ENCODE measurements at places on chromosomes 13 and 19.
A peak's percentile ranks its signal among the peaks of the same experiment; 100 is the strongest.

GRCh38 chr13:90732049-90732448, 615.4 kb upstream of the MIR17HG start:
- DNase-seq, result no peak

GRCh38 chr19:13849991-13850909, 26.7 kb upstream of the NANOS3 start:
- DNase-seq, result peak; percentile 96

DNA sequence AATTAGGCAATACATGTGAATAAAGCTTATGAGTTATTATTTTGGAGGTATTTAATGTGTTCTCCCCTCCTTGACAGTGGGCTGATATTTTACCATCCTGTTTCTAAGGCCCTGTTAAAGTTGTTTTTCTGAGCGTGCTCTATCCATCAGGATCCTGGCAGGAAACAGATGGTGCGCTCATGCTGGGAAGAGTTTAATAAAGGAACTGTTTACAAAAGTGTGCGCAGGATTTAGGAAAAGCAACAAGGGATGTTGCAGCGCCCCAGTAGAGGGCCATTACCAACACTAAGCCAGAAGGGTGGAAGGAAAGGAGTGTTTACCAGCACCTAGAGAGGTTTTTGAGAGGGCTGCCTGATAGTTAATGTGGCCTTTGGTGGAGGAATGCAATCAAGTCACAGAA, 374.5 kb downstream of the KCNRG start:
- DNase-seq, result no peak

GRCh38 chr19:17718550-17718946, 732 bp upstream of the MAP1S start:
- DNase-seq, result no peak

DNA sequence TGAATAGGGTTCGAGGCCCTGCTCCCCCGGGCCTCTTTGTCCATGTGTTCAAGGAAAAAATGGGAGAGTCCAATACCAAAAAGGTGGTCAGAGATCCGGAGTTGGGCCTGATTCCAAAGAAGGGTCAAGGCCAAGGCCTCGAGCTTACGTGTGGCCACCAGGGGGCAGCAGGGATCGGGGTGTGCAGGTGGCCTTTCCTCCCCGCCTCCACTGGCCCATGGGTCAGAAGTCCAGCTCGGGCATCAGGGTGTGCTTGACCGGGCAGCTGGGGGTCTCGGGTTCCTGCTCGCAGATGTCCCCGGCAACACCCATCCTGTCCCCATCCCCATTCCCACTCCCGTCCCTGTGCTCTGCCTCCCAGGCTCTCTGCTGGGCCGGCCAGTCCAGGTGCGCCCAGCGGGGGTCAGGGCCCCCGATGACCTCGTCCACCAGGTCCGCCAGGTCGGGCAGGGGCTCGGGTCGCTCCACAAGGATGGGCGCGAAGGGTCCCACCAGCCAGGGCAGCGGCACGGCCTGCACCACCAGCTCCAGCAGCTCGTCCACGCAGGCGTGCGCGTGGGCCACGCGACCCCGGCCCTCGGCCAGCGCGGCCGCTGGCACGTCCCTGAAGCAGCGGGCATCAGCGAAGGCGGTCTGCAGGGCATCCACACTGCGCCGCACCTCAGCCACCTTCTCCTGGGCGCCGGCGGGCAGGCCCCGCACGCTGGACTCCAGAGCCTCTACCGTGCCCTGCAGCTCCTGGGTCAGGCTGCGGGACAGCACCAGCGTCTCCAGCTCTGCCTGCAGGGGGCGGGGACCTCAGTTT, 5.2 kb upstream of the PLIN4 start:
- peak; percentile 74 for DNase-seq

DNA sequence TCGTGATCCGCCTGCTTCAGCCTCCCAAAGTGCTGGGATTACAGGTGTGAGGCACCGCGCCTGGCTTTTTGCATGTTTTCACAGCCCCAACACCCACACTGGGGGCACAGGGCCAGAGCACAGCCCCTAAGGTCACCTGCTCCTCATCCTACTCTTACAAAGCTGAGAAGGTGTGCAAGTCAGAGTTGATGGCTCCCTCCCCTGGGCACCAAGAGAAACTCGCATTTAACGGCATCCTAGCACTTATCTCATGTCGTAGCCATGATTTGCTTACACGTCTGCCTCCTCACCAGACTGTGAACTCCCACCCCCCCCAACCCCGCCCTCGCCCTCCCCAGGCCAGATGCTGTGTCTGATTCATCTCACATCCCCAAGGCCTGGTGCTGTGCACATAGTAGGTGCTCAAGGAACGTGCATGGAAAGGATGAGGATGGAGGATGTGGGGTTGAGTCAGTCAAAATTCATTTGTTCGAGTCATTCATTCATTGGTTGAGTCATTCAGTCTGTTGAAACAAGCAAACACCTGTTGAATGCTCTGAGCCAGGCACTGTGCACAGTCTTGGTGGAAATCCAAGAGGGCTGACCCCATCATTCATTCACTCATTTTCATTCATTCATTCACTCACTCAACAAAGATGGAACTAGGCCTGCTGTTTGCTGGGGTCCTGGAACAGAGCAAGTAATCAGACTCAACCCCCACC, 11.3 kb downstream of the SHANK1 start:
- DNase-seq, result no peak

GRCh38 chr13:73765651-73766384, 368.4 kb downstream of the KLF12 start:
- DNase-seq, result peak; percentile 2

GRCh38 chr13:66940113-66940512, 290.0 kb downstream of the PCDH9 start:
- no peak for DNase-seq

DNA sequence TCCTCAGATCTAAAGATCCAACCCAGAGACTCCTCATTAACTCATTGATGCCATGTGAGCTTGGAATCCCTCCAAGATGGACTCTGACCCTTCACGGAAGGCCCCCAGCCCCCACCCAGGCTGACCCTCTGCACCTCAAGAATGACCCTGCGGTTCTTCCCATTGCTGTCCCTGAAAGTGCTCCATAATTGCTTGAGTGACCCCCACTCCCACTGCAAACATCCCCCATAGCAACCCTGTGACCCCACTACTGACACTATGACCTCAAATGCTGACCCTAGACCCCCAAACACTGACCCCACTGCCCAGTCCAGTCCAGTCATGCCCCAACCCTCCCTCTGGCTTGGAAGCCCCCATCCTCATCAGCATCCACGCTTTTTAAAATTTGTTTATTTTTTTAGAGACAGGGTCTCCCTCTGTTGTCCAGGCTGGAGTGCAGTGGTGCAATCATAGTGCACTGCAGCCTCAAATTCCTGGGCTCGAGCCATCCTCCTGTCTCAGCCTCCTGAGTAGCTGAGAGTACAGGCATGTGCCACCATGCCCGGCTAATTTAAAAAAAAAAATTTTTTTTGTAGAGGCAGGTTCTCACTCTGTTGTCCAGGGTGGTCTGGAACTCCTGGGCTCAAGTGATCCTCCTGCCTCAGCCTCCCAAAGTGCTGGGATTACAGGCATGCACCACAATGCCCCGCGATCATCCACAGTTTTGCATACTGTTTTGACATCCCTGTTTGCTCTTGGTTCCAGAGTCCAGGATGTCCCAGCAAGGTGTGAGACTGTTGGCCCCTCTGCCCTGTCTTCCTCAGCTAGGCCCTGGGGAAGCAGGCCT, 855 bp downstream of the LYL1 start:
- DNase-seq, result peak; percentile 63

DNA sequence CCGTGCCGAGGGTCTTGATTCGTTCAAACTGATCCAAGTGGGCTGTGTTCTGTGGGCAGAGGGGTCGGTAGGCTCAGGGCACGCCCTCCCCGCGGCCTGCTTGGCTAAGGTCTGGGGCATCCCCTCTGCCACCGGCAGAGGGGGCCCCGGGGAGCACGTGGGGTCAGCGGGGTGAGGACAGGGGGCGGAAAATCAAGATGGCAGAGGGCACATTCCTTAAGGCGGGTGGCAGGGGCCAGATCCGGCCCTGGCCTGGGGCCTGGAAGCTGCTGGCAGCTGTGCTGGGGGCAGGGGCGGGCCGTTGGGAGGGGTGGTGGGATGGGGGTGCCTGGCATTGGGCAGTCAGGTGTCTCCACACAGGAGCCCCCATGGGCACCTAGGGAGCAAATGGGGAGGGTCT, 10.7 kb downstream of the PRKACA start:
- DNase-seq, result no peak

DNA sequence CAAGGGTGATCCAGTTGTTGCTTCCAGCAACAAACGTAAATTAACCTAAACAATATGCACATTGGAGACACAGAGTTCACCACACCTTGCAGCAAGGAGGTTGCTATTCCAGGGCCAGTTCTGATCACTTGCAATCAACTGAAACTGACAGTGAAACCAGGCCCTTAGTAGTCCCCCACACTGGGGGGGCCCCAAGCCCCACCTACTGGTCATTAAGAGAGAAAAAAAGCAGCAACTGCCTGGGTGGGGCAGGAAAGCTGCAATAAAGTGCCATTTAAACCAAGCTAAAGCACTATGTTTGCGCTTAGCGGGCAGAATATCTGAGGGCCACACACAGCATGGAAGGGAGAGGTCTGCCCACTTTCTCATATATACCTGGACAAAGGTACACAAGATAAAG, 51.5 kb downstream of the ATP7B start:
- DNase-seq, result peak; percentile 49

GRCh38 chr19:21117041-21117907, 24.6 kb upstream of the ZNF431 start:
- no peak for DNase-seq

DNA sequence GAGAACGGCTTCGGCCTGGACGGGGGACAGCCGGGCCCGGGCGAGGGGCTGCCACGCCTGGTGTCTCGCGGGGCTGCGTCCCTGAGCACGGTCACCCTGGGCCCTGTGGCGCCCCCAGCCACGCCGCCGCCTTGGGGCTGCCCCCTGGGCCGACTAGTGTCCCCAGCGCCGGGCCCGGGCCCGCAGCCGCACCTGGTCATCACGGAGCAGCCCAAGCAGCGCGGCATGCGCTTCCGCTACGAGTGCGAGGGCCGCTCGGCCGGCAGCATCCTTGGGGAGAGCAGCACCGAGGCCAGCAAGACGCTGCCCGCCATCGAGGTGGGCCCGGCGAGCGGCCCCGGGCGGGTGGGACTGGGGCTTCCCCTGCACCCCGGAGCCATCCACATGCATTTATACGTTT, 10.7 kb downstream of the RELB start:
- DNase-seq, result no peak

DNA sequence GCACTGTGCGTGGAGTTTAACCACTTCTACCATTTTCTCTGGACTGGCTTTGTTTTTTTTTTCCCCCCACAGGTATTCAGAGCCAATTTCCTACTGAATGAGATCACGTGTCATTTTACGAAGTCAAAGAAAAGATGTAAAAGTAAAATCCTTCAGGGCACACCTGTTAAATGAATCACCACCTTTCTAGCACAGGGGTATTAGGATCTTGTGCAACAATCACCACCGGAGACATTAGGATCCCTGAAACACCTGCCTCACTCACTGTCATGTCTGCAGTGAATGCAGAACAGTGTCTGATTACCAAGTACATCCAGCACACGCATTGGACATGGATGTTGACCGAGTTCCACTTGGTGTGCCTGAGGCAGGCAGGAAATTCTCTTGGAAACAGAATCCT, 17.2 kb downstream of the BRD4 start:
- no peak for DNase-seq

DNA sequence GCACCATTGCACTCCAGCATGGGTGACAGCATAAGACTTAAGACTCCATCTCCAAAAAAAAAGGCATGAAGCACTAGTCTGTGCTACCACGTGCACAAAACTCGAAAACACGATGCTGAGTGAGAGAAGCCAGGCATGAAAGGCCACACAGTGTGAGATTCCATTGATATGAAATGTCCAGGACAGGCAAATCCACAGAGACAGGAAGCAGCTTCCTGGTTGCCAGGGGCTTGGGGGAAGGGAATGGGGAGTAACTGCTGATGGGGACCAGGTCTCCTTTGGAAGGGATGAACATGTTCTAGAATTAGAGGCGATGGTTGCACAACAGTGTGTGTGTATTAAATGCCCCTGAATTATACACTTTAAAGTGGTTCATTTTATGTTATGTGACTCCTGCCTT, 15.9 kb upstream of the JUND start:
- no peak for DNase-seq

- DNase-seq, result no peak
Measured at GRCh38 chr13:109918179-109918711, 131.9 kb upstream of the IRS2 start.

DNA sequence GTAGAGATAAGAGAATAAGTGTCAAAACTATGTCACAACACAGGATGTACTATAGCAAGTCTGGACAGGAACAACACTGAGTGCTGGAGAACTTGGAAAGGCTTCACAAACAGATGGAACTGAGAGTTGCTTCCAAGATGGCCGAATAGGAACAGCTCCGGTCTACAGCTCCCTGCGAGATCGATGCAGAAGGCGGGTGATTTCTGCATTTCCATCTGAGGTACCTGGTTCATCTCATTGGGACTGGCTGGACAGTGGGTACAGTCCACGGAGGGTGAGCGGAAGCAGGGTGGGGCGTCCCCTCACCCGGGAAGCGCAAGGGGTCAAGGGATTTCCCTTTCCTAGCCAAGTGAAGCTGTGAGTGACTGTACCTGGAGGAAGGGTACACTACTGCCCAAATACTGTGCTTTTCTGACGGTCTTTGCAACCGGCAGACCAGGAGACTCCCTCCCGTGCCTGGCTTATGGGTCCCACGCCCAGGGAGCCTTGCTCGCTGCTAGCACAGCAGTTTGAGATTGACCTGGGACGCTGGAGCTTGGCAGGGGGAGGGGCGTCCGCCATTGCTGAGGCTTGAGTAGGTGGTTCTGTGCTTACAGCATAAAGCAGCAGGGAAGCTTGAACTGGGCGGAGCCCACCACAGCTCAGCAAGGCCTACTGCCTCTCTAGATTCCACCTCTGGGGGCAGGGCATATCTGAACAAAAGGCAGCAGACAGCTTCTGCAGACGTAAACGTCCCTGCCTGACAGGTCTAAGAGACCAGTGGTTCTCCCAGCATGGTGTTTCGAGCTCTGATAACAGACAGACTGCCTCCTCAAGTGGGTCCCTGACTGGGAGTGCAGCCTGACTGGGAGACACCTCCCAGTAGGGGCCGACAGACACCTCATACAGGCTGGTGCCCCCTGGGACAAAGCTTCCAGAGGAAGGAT, 46.0 kb downstream of the USP12 start:
- peak; percentile 80 for DNase-seq

GRCh38 chr13:50732712-50733111, 110.8 kb downstream of the DLEU7 start:
- no peak for DNase-seq

Measured in erythroblast (primary cell).